ENCODE measurements at places on chromosomes 4 and X.
A peak's percentile ranks its signal among the peaks of the same experiment; 100 is the strongest.

DNA sequence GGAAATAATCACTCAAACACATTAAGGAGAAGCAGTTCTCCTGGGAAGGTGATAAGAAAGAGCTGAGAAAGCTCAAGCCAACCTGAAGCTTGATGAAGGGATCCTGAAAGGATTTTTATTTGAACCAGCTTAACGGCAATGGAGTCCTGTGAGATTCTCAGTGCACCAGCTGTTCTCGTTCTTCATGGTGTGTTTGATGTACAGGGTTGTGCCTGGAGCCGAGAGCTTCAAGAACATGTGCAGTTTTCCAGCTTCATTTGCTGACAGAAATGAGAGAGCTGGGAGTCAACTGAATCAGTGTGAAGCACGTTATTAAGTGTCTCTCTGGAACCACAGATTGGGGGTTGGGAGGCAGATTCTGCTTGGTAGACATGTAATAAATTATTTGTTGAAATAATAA is 115.7 kb downstream of the ANKRD50 start:
- no peak for DNase-seq

- no peak for DNase-seq
Measured at GRCh38 chr4:186570193-186570996, 15.0 kb upstream of the MTNR1A start.

DNA sequence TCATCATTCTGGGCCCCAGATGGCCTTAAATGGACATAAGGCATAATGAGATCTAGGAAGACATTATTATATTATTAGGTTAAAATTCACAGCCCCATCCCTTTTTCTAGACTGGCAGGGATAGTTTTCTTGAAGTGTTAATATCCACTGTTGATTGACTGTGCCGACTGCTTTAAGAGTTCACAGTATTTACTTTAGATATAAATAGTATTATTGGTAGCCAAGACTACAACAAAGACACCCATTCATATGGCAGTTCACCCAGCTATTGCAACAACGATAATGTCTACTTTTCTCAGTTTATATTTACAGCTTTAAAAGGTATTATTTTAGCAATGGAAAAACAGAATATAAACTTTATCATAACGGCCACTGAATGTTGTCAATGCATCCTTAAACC is 922.2 kb upstream of the POU3F4 start:
- DNase-seq = no peak

- DNase-seq = no peak
Measured at GRCh38 chr4:26039639-26040359, 125.8 kb downstream of the SMIM20 start.

- no peak for DNase-seq
Measured at GRCh38 chr4:76607846-76608245, 172.8 kb downstream of the SHROOM3 start.

- DNase-seq = no peak
Measured at GRCh38 chrX:48083212-48083611, 11.8 kb upstream of the ZNF630 start.

DNA sequence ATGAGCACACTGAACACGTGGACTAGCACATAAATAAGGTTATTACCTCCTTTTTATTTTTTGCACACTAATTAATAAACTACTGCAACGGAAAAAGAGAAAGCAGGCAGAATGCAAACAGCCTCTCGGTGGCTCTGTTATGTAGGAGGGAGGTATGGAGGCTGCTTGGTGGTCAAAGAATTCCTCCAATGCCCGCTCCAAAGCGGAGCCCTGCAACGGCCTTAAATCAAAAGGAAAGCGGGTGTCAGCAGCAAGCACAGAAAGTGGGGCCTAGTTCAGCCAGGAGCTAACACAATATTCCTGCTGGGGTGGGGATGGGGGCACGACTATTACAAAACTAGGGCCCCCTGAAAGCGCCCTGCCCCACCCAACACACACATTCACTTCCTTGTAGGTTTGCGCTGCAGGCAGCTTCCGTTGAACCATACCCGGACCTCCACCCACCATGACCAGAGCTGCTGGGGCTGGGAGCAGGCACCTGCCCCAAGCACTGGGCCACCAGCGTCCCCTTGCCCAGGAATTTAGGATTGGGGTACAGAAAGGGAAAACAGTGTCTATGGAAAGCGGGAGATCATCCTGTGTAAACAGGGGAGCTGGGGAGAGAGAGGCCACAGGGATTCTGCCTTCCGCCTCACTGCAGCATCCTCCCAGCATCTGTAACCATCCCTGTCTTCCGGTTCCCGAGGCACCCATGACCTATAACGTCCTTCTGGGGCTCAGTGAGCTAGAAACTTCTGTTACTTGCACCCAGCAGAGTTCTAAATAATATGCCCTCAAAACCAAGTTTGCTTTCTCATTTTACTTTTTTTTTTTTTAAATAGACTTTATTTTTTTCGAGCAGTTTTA is 57.1 kb upstream of the DDX3X start:
- DNase-seq = no peak

- no peak for DNase-seq
Measured at GRCh38 chr4:113636438-113636818, 125.1 kb downstream of the CAMK2D start.

GRCh38 chrX:12052109-12052508 is 86.2 kb upstream of the FRMPD4 start:
- no peak for DNase-seq

DNA sequence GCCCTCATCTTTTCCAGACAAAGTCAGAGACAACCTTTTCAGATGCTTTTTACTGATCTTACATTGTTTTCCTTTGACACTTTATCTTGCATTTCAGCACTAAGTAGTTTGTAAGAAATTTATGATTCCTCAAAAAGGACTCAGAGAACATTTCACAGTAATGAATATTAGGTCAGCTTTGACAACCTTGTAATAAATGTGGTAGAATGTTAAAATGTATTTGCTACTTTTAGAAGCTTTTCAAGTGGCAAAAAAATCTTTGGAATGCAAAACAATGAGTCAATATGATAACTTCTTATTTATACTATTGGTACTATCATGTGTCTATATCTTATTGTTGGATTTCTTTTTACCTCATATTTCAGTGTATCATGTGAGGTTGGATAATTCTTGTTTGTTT is 146.2 kb upstream of the FAT4 start:
- no peak for DNase-seq

- no peak for DNase-seq
Measured at GRCh38 chrX:13373431-13374187, 53.8 kb upstream of the ATXN3L start.

GRCh38 chrX:110284159-110284558 is 33.7 kb downstream of the AMMECR1 start:
- no peak for DNase-seq

DNA sequence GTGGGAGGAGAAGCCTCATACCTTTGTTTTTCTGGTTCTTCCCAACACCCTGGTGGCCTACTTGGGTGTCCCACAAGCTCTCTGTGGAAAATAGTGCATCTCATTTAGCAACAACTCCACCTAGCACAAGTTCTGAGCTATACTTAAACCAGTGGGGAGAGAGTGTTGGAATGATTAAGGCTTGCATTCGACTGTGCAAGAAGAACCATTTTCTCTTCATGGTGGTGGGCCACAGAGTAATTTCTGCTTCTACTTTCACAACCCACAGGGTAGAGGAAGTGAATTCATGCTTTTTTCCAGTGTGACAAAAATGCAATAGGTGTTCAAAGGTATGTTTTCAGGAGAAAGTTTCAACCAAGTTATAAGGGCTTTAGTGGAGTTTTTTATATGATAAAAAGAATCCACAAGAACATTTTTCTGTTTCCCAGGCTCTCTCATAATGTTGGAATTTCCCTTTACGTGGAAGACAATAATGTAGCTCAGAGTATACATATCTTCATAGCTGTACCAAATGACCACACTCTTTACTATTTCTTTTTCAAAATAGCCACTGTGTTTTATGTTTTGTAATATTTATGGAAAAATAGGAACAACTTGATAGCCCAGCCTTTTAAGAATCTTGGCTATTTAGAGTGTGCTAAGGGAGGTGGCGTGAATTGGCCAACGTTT is 80.3 kb upstream of the HHIP start:
- DNase-seq = no peak

- no peak for DNase-seq
Measured at GRCh38 chrX:152658302-152658701, 20.6 kb downstream of the GABRQ start.

GRCh38 chr4:163810755-163811154 is 316.3 kb downstream of the TMA16 start:
- DNase-seq = peak; percentile 39

DNA sequence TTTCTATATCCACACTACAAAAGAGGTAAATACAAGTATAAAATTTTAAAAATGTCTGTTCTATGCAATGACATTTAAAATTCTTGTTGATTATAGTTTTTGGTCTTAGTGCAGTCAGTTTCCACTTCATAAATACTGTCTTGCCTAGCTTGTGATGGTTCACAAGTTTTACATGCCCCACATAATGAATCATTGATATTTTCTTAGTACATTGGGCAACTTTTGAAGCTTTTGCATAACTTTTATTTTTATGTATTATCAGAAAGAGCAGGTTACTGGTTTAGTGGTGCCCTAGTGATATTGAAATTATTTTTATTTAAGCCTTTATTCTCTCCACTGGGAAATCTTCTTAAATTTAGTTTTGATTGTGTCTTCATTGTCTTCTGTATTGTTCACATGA is 388.0 kb downstream of the CCSER1 start:
- DNase-seq = no peak

GRCh38 chrX:71292669-71293365 is 8.7 kb upstream of the ITGB1BP2 start:
- no peak for DNase-seq

DNA sequence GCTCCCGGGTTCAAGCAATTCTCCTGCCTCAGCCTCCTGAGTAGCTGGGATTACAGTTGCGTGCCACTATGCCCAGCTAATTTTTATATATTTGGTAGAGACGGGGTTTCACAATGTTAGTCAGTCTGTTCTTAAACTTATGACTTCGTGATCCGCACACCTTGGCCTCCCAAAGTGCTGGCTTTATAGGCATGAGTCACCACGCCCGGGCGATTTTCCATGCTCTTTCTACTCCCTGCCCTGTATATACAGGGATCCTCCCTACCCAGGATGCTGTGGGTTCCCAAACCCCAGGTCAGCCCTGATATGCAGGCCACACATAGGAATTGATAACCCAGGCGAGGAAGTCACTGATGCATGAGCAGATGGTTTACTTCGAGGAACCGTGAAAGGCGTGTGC is 31.4 kb downstream of the SSX5 start:
- DNase-seq = no peak

DNA sequence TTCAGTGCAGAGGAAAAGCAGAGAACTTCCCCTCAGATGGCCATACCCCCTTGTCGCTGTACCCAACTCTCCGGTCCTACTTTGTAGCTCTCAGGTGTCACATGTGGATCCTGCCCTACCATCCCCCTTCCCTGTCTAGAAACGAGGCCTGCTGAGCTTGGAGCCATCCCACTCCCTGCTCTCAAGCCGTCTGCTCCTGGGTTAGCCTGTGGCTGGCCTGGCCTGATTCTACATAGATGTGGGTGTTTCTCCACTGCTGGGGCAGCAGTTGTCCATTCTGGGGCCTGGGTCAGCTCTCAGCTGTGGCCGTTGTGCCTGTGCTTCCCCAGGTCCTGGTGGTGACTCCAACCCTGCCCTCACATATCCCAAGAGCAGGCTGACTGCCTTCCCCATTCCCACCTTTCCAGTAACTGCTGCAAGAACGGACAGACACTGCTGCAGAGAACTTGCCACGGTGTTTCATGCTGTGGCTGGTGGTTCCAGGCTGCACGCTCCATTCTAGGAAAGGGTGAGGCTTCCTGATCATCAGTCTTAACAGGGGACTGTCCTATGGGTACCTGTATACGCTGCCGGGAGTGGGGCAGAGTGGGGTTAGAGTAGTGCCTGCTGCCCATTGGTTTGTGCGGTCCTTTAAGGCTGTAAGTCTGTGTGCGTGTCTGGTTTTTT is 3.6 kb downstream of the IL9R start:
- DNase-seq = no peak

- no peak for DNase-seq
Measured at GRCh38 chrX:11100281-11101035, 10.7 kb upstream of the HCCS start.

DNA sequence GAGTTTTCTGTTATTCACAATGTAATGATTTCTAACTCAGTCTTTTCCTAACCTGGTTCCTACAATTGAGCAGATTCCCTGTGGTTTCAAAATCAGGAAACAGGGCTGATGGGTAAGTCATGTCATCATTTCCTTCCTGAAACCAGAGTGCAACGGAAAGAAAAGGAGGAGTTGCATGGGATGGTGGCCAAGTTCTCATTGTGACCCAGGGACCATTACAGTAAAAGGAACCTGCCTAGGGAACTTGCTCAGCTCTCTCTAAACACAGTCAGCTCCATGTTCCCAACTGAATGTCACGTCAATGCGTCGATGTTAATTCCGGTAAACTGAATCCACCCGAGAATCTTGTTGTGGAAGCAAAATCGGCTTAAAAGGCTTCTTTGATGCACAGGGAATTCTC is 51.2 kb downstream of the LGI2 start:
- no peak for DNase-seq

GRCh38 chrX:154351183-154352011 is 23.0 kb downstream of the FLNA start:
- DNase-seq = no peak

DNA sequence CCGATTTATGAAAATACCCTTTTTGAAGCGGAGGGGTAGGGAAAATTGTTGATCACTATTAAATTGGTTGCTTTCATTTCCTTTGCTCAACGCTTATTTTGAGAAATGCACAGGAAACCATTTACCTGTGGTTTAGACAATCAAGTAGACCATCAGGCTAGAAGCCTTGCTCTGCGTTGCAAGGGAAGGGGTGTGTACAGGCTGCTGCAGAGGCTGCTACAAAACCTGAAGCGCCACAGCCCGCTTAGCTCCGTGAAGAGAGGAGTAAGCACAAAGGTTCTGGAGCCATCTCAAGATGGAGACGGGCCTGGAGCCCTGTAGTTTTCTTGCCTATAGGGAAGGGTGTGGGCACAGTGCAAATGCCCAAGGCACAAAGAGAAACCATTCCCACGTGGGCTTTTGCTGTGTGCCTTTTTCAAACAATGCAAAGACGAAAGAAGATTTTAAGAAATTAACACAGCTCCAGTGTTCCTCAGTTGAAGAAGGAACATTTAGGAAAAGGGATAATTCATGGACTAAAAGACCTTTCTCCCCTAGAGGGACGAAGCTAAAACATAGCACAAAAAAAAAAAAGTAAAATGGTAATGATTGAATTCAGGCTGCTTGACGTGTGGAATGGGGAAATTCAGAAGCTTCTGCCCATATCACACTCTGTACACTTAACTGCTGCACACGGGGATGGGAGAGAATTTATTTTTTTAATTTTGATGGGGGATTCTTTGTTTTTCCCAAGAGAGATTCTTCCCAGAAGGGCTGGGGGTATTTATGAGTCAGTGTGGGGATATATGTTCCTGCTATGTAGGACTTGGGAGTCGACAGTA is 3.5 kb downstream of the TMSB4X start:
- DNase-seq = no peak

DNA sequence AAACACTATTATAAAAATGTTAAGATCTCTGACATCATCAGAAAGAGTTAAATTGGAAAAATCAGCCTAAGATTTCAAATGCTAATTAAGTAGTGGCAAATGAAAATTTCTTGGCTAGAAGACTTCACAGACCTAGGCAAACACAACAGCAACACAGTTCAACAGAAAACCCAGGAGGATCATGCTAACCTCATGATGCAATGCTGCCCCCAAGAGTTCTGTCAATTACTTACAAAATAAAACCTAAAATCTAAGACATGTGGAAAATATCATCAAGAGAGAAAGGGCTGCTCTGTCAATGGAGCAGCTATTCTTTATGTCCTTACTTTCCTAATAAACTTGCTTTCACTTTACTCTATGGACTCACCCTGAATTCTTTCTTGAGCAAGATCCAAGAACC is 21.0 kb downstream of the S100G start:
- DNase-seq = no peak

All from GM12878 (cell line).